ENCODE measurements at places on chromosomes 6 and 20.

DNA sequence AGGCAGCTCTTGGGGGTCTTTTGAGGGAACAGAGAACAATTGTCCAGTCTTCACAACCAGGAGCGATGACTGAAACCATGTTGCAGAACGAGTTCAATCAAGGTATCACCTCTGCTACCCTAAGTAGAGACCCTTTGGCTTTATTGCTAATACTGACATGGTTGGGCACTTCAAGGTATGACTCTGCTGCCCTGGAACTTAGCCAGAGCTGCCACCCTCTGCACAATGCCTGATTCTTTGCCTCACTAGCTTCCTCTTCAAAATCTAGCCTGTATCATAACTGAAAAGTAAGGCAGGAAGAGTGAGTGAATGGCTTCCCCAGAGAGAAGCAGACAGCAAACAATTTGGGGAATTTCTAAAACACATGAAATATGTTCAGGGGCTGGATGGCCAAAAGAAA is 592.7 kb upstream of the NRSN1 start:
- DNase-seq = peak; percentile 53

DNA sequence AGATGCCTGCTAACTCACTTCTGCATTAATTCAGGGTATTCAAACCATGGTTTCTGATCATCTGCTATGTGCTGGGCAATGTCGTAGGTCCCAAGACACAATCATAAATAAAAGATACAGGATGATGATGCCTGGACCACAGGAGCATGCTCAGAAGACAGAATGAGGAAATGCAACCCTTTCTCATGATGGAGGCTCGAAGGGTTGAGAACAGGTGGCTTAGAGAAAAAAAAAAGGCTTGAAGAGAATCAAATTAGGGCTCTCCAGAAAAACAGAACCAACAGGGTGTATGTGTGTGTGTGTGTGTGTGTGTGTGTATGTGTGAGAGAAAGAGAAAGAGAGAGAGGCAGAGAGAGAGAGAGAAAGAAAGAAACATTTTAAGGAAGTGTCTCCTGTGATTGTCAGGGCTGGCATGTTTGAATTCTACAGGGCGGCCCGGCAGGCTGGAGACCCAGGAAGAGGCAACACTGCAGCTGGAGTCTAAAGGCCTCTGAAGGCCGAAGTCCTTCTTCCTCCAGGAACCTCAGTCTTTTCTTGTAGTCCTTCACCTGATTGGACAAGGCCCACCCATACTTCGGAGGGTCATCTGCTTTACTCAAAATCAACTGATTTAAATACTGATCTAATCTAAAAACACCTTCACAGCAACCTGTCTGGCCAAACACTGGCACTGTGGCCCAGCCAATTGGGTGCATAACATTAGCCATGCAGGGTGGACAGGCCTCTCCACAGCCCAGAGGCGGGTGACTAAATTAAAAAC is 143.8 kb downstream of the ERMARD start:
- no peak for DNase-seq

DNA sequence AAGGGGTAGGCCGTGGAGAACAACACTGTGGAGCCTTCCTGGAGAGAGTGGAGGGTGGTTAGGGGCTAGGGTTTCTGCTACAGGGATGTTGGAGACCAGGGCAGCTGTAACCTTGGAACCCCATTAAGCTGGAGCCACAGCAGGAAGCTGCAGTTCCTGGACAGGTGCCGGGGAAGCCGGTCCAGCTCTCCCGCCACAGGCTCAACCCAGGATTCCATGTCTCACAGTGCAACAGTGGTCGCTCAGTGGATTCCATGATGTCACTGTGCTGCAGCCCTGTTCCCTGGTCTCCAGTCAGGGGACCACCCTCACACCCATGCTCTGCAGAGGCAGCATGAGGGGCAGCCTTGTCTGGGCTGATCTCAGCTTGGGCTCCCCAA is 264.6 kb upstream of the CDYL start:
- DNase-seq = no peak

- DNase-seq = peak; percentile 96
Measured at GRCh38 chr6:83868639-83869038, 9.2 kb downstream of the CYB5R4 start.

GRCh38 chr20:43984587-43984986 is 69.9 kb downstream of the TOX2 start:
- DNase-seq = no peak

DNA sequence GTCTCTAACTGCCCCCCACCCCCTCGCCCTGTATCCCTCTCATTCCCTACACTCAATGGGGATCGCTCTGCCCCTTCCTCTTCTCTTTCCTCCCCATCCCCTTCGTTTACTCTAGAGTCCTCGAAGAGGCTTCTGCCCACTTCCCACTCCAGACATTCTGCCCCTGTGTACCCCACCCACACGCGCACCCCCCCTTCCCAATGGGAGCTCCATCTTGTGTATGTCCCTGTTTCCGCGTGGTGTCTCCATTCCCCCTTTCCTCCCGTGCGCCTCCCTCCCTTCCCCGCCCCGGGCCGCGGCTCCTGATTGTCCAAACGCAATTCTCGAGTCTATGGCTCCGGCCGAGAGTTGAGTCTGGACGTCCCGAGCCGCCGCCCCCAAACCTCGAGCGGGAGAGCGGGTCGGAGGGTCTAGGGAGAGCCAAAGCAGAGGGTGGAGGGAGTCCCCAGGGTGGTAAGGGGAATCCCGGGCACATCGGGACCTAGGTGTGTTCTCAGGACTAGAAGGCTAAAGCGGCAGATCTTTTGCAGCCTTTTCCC is 679 bp upstream of the RING1 start:
- DNase-seq = peak; percentile 25
